Sciatic nerve (tissue), 2 donors: ENCODE measurements at places on chromosomes 1 and 21.
A peak's percentile ranks its signal among the peaks of the same experiment; 100 is the strongest.

DNA sequence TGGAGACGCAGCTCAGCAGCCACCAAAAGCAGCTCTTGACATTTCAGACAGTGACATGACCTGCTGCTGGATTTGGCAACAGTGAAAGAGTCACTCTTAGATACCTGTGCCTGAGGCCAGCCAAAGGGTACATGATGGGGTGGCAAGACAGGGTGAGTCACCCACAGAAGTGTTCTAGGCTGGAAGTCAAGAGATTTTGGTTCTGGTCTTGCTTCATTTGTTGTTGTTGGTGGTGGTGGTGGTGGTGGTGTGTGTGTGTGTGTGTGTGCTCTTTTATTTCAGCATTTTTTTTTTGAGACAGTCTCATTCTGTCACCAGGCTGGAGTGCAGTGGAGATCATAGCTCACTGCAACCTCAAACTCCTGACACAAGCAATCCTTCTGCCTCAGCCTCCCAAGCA, 25.8 kb downstream of the SHISAL2A start:
- peak; percentile 1 for DNase-seq

DNA sequence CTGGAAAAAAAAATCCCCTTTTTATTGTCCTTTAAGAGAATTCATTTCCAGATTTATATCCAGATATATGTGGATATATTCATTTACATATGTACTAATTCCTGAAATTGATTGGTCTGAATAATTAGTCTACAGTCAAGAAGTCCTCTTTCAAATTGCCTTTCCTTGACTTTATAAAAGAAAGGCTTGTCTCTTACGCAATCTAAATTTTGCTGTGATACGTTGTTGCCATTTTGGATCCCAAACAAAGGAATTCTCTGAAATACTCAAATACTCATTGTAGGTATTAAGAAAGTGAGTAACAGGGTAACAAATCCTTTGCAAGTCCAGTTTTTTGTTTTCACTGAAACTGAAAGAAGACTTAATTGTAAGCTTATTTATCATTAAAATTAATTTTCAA, 136.9 kb upstream of the KIAA1614 start:
- no peak for DNase-seq

DNA sequence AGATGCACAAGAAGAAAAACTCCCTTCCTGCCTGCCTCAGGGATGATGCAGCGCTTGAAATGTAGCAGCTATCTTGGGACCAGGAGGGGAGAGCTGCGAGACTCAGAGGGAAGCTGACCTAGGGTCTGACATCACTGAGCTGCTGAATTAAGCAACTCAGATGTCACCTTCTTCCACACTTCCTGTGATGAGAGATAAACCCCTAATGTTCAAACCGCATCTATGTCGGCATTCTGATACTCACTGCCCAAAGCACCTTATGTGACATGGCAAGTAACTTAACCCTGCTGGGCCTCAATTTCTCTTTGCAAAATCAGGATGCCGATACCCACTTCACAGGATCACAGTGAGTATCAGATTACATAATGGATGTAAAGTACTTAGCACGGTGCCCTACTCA, 9.1 kb upstream of the AK2 start:
- no peak for DNase-seq

DNA sequence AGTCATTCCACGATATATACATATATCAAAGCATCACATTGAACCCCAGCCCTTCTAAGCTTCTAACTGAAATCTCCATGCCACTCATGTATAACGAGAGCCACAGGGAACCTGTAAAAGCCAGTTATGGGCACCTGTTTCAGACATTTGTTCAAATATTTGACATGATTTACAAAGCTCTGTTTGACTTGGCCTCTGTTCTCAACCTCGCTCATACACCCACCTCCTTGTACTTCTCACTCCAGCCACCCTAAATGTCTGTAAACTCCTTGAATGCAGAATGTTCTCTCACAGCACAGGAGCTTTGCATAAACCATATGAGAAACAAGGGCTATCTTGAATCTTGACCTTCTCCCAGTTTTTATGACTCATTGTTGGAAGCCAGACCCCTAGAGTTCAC, 36.9 kb upstream of the CD2 start:
- DNase-seq: no peak

DNA sequence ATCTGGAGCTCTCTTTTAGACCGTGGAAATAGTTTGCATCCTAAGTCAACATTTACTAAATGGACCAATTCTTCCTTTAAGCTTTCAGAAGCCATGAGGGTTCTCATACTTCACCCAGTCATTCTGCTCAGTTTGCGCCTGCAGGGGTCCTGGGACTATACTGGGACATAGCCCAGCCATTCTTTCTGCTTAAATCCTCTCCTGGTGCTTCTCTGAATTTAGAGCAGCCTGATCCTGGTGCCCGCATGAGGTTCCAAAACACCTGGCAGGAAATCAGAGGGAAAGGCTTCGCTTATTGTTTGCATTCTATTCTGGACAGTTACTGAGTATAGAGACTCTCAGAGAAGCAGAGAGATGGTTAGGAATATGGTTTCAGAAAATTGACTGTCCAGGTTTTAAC, 27.0 kb downstream of the TNN start:
- DNase-seq: no peak
